ENCODE measurements at places on chromosomes 12 and 14.

- DNase-seq: no peak
Observed at GRCh38 chr12:49945394-49946080, 5.0 kb upstream of the AQP2 start.

GRCh38 chr12:85468356-85469157 is 188.5 kb downstream of the ALX1 start:
- peak; percentile 35 for DNase-seq

- DNase-seq: no peak
Observed at GRCh38 chr12:45305907-45306306, 90.0 kb downstream of the ANO6 start.

DNA sequence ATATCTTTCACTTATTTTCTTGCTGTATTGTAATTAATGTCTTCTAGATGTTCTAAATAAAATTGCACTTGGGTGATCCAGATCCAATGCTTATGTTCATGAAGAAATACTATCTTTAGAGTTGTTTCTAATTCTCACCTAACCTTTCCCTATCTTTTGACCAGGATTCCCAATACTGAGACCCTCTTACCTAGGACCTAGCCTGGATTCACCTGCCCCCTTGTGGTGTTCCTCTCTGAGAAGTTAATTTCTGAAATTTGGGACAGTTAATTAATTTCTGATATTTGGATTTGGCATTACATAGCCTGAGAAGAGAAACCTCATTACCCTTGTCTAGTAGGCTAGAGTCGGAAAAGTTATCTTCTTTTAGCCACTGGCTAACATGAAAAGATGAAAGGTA is 29.5 kb downstream of the FOXA1 start:
- peak; percentile 65 for DNase-seq

GRCh38 chr12:101957252-101957959 is 80.0 kb downstream of the DRAM1 start:
- no peak for DNase-seq

- DNase-seq: no peak
Observed at GRCh38 chr14:90811641-90812040, 4.6 kb downstream of the TTC7B start.

- DNase-seq: no peak
Observed at GRCh38 chr12:51131745-51132521, 41.0 kb downstream of the TFCP2 start.

GRCh38 chr12:49683599-49684309 is 23.5 kb downstream of the FMNL3 start:
- no peak for DNase-seq

DNA sequence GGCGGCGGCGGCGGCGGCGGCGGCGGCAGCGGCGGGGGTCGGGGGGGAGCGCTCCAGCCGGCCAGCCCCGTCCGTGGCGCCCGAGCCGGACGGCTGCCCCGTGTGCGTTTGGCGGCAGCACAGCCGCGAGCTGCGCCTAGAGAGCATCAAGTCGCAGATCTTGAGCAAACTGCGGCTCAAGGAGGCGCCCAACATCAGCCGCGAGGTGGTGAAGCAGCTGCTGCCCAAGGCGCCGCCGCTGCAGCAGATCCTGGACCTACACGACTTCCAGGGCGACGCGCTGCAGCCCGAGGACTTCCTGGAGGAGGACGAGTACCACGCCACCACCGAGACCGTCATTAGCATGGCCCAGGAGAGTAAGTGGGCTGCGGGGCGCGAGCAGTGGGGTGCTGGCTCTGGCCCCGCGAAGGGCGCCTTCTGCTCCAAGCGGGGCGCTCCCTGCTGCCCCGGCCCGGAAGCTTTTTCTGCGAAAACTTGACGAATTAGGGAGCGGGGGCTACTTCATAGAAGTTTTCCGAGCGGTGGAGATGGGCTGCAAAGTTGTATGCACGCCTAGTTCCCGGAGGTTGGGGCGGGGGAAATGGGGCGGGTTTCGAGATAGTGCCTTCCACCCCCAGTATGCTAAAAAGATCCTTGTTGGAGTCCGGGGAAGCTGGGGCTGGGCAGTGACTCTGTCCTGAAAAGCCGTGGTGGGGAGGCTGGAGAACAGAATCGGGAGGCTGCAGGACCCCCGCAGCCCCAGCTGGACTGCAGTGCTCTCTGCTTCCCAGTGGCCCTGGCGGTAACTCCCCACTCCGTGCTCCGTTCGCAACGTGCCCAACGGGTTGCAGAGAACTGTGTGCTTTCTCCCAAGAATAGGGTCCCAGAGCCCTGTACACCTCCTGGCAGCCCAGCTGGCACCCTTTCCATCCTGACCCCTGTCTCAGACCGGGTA is 751 bp downstream of the GDF11 start:
- no peak for DNase-seq

DNA sequence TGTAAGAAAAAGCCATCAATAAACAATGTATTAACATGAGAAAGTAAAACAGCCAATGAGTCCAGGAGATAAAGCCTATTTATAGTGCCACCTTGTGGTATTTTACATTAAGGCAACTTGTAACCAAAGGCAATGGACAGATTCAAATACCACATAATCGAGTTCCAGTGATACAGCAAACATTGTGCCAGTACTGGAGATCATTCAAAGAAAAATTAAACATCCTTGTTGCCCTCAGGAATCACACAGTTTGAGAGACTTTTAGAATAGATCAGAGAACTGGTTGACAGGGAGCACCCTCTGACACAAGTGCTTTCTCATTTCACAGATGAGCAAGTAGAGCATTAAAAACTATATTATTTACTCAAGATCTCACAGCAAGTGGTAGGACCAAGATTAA is 98.1 kb downstream of the DDHD1 start:
- DNase-seq: peak; percentile 61

GRCh38 chr12:92737855-92738850 is 35.4 kb downstream of the PLEKHG7 start:
- no peak for DNase-seq

- no peak for DNase-seq
Observed at GRCh38 chr12:123083661-123084571, 67.0 kb downstream of the PITPNM2 start.

DNA sequence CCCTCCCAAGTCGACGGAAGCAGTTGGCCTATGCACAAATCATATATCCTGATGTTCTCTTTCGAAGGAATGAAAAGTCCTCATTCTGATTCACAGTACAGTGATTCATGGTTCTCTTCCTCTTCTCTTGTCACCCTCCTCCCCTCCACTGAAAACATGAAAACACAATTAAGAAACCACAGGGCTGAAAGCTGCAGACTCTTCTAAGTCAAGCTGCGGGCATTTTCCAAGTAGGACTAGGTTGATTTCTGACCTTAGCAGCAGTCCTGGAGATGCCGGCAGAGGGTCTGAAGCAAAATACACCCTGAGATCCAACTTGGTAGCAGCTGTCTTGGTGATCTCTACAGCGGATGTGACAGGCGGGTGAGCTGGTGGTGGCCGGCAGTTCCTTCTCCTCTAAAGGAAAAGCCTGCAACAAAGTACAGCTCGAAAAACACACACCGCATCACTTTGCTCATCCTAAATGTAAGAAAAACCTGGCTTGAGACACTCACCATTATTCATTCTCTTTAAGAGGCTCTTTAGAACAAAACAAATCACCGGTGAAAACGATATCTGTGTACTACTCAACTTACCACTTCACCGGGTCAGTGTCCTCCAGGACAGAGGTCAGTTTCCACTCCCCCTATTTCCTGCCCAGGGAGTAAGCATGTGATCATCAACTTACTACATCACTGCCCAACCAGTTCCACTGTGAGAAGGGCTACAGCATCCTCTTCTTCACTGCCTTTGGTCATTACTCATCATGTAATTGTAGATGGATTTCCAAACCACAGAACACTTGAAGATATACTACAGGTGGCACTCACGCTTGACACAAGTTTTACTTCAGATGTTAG is 6.0 kb downstream of the TMCC3 start:
- DNase-seq: no peak

DNA sequence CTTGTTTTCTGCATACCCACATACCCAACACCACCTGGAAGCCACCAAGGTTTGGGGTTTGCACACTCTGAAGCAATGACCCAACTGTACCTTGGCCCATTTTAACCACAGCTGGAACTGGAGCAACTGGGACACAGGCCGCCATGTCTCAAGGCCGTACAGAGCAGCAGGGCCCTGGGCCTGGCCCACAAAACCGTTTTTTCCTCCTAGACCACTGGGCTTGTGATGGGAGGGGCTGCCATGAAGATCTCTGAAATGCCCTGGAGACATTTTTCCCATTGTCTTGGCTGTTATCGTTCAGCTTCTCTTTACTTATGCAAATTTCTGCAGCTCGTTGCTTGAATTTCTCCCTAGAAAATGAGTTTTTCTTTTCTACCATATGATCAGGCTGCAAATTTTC is 96.7 kb upstream of the PLEKHA5 start:
- DNase-seq: no peak
